ENCODE measurements at places on chromosomes 12 and 14.

DNA sequence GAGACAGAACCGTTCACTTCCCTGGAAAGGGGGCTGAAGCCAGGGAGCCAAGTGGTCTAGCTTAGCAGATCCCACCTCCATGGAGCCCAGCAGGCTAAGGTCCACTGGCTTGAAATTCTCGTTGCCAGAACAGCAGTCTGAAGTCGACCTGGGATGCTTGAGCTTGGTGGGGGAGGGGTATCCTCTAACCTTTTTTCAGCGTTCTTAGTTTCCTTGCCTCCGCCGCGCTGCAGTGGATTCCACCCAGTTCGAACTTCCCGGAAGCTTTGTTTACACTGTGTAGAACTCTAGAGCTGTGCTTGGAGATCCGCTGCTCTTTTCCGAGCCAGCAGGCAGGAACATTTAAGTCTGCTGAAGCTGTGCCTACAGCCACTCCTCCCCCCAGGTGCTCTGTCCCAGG lies 45.2 kb upstream of the FKBP4 start:
- no peak for DNase-seq

DNA sequence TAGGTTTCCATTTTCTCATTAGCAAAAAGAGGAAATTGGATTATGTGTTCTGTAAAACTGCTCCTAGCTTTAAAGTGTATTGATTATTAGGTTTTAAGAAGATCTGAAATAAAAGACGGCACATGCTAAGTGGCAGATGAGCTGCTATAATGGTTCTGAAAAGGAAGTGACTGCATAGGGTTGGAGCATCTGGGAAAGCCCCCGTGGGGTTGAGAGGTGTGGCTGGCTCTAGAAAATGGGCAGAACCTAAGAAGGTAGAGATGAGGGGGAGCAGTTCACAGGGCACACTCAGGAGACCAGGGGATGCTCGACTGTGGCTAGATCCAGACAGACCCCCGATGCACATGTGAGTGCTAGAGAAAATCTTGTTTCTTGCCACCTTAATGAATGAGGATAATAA lies 1.9 kb downstream of the IFNG-AS1 start:
- DNase-seq: no peak

GRCh38 chr12:95446506-95446900 lies 27.4 kb upstream of the METAP2 start:
- DNase-seq: peak; percentile 42

DNA sequence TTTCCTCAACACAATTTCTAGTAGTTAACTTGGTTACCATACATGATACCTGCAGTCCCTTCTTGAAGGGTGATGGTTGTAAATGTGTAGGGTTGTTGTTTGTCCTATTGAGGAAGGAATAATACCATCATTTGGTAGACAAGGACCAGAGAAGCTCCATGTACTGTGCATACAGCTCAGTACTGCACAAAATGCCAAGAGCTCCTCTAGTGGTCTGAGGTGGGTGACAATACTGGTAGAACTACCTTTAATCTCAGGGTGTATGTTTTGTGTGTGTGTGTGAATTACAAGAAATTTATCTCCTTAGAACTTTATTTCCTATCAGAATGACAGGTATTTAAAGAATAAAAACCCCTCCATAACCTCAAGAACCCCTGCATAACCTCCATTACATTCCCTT lies 575.3 kb downstream of the TMTC2 start:
- no peak for DNase-seq

DNA sequence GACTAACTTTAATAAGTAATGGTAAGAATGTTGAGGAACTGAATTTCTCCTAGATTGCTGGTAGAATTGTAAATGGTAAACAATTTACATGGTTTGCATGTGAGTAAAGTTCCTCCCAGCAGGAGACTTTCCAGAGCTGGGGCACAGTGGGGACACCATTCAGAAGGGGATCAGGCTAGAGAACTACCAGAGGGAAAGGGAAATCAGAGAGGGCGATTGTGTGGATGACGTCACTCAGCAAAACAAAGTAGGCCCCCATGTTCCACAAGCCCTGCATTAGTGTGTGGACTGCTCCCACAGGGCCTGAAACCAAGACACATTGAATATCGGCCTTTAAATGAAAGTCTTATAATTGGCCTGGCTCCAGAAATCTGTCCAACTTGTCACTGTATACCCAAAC lies 9.5 kb downstream of the RNASE11 start:
- DNase-seq: no peak

- DNase-seq: no peak
Observed at GRCh38 chr12:116126610-116127009, 150.9 kb downstream of the MED13L start.

DNA sequence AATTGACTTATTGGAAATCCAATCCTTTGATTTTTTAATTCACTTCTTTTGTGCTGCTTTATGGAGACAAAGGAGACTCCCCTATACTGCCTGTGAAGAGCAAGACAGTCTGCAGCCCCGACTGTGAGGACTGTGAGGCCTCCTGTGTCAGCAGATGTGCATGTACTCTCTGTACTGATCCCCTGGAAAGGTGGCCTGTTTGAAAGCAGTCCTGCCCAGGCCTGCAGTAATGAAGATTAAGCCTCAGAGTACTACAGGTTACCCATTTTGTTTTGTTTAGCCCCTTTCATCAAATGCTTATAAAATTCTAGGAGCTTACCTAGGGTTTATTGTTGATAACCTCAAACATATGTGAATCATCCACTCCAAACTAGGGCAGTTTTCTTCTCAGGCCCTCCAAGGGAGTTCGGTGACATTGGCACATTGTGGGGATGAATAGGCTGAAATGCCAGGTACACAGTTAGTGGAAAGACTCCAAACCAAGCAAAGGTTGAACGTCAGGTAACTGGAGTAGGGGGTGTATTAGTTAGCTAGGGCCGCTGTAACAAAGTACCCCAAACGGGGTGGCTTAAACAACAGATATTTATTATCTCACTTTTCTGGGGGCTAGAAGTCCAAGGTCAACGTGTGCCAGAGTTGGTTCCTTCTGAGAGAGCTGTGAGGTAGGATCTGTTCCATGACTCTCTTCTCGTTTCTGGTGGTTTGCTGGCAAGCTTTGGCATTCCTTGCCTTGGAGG lies 208.7 kb upstream of the BCL2L14 start:
- DNase-seq: no peak

DNA sequence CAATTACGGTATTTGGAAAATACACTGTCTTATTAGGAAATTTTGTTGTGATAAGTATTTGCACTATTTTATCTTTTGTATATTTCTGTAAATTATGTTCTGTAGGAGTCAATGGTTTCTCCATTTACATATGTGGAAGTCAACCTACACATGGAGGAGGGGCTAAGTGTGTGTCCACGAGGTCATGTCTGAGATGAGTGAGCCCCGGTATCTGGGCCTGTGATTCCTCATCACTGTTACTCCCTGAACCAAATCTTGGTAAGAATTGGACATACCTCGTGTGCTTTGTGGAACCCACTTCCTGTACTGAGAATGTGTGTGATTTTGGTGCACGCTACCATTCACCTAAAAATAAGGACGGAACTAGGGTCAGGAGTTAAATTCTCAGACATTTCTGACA lies 1105.5 kb downstream of the TMEM121 start:
- DNase-seq: no peak

- DNase-seq: no peak
Observed at GRCh38 chr14:36320897-36321381, 502 bp upstream of the MBIP start.

DNA sequence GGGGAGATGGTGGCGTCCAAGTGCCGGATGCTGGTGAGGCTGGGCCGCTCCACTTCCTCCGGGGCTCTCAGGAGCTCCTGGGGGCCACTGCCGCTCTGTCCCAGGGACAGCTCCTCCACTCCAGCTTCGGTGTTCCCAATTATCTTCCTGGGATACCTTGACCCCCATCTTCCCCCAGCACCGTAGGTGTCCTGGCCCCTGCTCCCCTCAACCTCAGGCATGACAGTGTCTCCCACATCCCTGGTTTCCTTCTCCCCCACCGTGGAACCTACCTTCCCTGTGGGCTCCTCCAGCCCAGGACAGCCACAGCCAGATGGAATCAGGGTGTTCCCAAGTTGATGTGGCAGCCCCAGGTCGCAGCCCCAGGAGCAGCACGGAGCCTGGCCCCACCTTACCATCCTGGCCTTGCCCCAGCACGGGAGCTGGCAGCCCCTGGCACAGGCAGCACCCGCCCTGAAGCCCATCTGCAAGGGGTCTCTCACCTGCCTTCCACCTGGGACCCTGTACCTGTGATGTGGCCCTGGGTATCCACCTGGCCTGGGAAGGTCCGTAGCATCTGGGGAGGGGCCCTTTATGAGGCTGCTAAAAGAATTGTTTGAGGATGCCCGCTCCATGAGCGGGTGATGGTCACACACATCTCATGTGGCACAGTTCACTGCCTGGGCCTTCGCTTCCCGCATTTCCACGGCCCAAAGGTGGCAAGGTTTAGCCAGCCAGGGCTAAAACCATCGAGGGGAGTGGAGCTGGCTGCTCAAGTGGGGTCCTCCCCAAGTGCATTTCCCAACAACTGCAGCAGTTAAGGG lies 4.1 kb downstream of the TMEM121 start:
- no peak for DNase-seq

- DNase-seq: no peak
Observed at GRCh38 chr12:92290886-92291285, 145.2 kb upstream of the BTG1 start.

DNA sequence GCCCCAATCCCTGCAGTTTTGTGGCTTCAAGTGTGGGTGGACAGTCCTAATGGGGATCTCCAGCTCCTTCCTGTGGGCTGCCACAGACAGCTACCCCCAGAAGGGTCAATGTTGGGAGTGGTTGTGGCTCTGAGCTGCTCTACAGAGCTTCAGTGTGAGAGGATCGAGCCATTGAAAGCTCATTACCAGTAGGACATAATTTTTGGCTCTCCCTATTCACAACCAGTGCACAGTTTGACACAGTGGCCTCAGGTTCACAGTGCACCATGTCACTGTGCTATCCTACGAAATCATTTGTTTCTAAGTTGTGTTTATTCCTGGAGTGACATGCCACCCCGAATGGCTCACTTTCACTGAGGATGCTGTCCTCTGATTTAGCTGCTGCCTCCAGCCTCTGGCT lies 22.8 kb downstream of the TMBIM6 start:
- no peak for DNase-seq

- DNase-seq: no peak
Observed at GRCh38 chr14:71589609-71590008, 342.6 kb upstream of the RGS6 start.

- DNase-seq: no peak
Observed at GRCh38 chr12:106317406-106318082, 15.0 kb downstream of the TCP11L2 start.

DNA sequence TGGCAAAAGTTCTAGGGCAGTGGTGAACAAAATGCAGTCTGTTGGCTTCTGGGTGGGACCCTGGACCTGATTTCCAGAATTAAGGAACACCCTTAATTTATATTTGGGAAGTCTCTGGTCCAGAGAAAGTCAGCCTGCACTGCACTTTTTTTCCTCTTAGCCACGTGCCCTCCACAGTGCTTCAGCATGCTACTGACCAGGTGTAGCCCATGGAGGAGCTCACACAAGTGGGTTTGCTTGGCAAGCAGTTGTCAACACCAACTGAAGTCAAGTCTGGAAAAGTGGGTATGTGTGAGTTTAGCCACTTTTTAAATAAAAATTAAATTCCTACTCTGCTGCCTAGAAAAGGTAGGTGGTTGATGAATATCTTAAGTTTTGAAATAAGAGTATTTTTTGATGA lies 111.3 kb downstream of the DAAM1 start:
- DNase-seq: no peak

GRCh38 chr12:81297601-81298000 lies 219.7 kb downstream of the ACSS3 start:
- no peak for DNase-seq

- DNase-seq: no peak
Observed at GRCh38 chr14:74852922-74853530, 22.9 kb downstream of the PROX2 start.

GRCh38 chr12:67784831-67785230 lies 136.3 kb downstream of the DYRK2 start:
- DNase-seq: no peak

DNA sequence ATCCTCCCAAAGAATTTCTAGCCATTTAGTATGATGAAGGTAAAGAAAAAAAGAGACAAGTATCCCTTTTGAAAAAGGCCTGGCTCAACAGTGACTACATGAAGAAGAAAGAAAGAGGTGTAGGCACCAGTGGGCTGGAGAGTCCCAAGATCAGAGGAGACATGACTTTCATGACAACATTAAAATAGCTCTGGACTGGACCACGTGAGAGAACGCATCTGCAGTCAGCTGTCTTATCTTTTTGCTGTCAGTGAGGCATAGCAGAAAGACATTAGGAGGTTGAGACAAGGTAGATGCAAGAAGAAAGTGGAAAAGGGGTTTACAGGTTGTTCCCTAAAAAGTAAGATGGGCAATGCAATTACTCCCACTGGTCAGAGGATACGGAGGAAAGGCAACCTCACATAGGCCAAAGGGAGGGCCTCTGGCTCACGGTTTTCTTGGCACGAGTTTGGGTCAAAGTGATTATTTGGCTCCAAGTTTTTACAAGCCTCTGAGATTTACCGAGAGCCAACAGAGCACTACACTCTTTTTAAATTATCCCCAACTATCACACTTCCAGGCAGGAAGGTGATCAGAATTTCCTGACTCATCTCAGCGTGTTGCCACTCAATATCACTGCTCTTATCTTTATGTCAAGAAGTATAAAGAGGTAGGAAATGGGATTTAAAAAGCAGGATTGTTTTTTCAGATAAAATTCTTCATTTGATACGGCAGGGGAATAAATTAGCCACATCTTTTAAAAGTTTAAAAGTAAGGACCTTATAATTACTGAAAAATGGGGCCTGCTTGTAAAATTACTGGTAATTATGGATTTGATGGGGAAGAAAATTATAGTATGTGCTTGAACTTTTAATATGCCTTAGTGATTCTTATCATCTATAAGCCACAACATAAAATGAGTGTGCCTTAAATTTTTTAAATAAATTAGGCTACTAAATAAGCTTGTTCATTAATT lies 29.2 kb downstream of the TMTC1 start:
- DNase-seq: no peak

DNA sequence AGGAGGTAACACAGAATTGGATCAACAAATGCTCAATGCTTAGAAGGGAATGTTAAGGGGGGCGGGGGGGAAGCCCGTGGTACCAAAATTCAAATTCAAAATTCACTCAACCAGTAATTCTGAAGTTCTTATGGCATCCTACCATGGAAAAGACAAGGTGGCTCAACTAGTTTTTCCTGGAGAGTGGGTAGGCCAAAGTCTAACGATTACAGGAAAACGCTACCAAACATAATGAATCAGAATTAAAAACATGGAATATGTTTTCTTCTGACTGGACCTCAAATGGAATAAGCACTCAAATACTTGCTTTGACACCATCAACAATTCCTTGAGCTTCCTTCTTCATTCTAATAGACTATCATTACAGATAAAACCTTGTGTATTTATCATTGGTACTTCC lies 2.3 kb downstream of the NACA start:
- DNase-seq: no peak

Data from brain (organoid and tissue), 16 donors.